Activated B cell treated with CpG ODN at 0.5 μM for 24 hours (primary cell): ENCODE measurements at places on chromosomes 3 and 15. TPM values are rescaled to one million over a fixed set of nuclear protein-coding genes. Genes with fewer than 3 reads are reported as not detected.

Gene PAQR5
- not detected in 2 replicates for total RNA-seq

Gene SUCNR1
- not detected in 2 replicates for total RNA-seq

Gene RARRES1
- total RNA-seq = not detected in 2 replicates

Gene RTP3
- total RNA-seq = not detected in 2 replicates

Gene IL17RE
- 0.66 and 0.82 TPM in 2 replicates for total RNA-seq

Gene ISLR
- total RNA-seq = not detected in 2 replicates

Gene ACKR2
- total RNA-seq = 0.22 and 0.76 TPM in 2 replicates

Gene SLC51A
- not detected in 2 replicates for total RNA-seq

Gene ROBO2
- not detected in 2 replicates for total RNA-seq

Gene SYNPR
- not detected in 2 replicates for total RNA-seq

Gene LMAN1L
- 1.0 and 2.2 TPM in 2 replicates for total RNA-seq

Gene SPINT1
- total RNA-seq = 8.6 and 8.7 TPM in 2 replicates

Gene MED12L
- total RNA-seq = 1.5 and 2.6 TPM in 2 replicates

Gene TIMP4
- total RNA-seq = not detected in 2 replicates

Gene OSTN
- total RNA-seq = not detected in 2 replicates

Gene SOX14
- not detected in 2 replicates for total RNA-seq

Gene AGBL1
- total RNA-seq = not detected in 2 replicates

Gene ATP13A5
- total RNA-seq = not detected in 2 replicates

Gene WDR48
- 47.7 and 48.9 TPM in 2 replicates for total RNA-seq

Gene ROPN1
- total RNA-seq = not detected in 2 replicates

Gene ETV5
- 0.49 and 0.89 TPM in 2 replicates for total RNA-seq

Gene SLCO2A1
- not detected in 2 replicates for total RNA-seq

Gene CFAP20DC
- 1.0 and 1.6 TPM in 2 replicates for total RNA-seq

Gene CHRNA5
- 1.3 TPM in 2 replicates for total RNA-seq

Gene ARIH2
- total RNA-seq = 96.6 and 112 TPM in 2 replicates

Gene ZNF619
- total RNA-seq = 14.9 and 16.7 TPM in 2 replicates

Gene TWF2
- total RNA-seq = 74.1 and 76.7 TPM in 2 replicates

Gene ESYT3
- total RNA-seq = not detected in 2 replicates

Gene USP50
- 0.15 and 0.80 TPM in 2 replicates for total RNA-seq

Gene TIGIT
- total RNA-seq = 3.3 and 6.8 TPM in 2 replicates

Gene CACNA2D3
- total RNA-seq = not detected in 2 replicates

Gene SNX4
- 28.2 and 30.2 TPM in 2 replicates for total RNA-seq

Gene CFAP100
- not detected in 2 replicates for total RNA-seq

Gene DPP8
- 43.0 and 52.2 TPM in 2 replicates for total RNA-seq

Gene EIF4E3
- 1.8 and 2.0 TPM in 2 replicates for total RNA-seq

Gene GOLGA8S
- total RNA-seq = 0.09 and 0.10 TPM in 2 replicates

Gene CTXN2
- not detected in 2 replicates for total RNA-seq
